ENCODE measurements at places on chromosomes 11 and 22. TPM values are rescaled to one million over a fixed set of nuclear protein-coding genes. Genes with fewer than 3 reads are reported as not detected.
A peak's percentile ranks its signal among the peaks of the same experiment; 100 is the strongest.

JAML gene
- 3.3 TPM for total RNA-seq

GRCh38 chr11:24132471-24132870 lies 364.4 kb upstream of the LUZP2 start:
- H3K27me3 ChIP-seq, result no peaks in the 10 kb centered on the region
- H3K4me1 ChIP-seq, result no peaks in the 10 kb centered on the region
- no peak for DNase-seq
- no peak overlapping the region for H3K4me3 ChIP-seq
- no peak overlapping the region for H3K27ac ChIP-seq

DNA sequence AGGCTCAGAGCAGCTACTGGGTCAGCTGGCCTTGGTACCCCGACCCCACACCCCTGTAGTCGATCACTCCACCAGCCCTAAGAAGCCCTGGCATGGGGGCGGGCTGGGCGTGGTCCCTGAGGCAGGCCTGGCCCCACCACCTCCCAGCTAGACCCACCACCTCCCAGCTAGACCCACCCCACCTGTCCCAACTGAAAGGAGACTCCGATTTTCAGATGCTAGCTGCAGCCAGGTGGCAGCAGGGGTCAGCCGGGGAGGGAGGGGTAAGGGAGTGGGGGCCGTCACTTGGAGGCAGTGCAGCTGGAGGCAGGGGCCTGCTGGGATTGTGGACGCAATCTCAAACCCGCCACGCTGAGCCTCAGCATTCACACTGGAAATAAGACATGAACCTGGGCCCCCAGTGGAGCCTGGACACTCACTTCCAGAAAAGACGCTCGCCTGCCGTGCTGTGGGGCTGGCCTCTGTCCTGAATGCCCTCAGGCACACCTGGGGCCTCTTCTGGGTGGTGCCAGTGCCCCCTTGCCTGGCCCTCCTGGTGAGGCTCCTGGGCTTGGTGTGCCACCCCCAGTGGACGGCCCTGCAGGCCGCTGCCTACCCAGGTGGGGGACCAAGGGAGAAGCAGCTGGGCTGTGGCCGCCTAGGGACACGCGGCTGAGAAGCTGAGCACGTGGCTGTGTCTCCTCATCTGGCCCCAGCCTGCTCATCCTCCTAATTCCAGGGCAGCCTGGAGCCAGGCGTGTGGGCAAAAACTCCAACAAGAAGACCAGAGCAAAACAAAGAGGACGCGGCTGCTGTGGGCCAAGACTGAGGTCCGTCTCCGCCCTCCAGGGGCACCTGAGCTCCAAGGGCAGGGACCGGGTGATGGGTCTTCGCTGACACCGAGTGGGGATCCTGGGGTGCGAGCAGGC lies 26.7 kb downstream of the OSBPL5 start:
- H3K27me3 ChIP-seq, result no peaks in the 10 kb centered on the region
- DNase-seq, result no peak
- H3K4me3 ChIP-seq, result no peak overlapping the region
- H3K36me3 ChIP-seq, result no peaks in the 10 kb centered on the region
- no peaks in the 10 kb centered on the region for H3K4me1 ChIP-seq

- no peaks in the 10 kb centered on the region for H3K36me3 ChIP-seq
- no peak overlapping the region for H3K27ac ChIP-seq
- H3K27me3 ChIP-seq, result no peaks in the 10 kb centered on the region
- H3K4me1 ChIP-seq, result no peaks in the 10 kb centered on the region
- H3K4me3 ChIP-seq, result no peak overlapping the region
These were observed 42.5 kb downstream of the CTSC start for GRCh38 chr11:88295028-88295427.

DNA sequence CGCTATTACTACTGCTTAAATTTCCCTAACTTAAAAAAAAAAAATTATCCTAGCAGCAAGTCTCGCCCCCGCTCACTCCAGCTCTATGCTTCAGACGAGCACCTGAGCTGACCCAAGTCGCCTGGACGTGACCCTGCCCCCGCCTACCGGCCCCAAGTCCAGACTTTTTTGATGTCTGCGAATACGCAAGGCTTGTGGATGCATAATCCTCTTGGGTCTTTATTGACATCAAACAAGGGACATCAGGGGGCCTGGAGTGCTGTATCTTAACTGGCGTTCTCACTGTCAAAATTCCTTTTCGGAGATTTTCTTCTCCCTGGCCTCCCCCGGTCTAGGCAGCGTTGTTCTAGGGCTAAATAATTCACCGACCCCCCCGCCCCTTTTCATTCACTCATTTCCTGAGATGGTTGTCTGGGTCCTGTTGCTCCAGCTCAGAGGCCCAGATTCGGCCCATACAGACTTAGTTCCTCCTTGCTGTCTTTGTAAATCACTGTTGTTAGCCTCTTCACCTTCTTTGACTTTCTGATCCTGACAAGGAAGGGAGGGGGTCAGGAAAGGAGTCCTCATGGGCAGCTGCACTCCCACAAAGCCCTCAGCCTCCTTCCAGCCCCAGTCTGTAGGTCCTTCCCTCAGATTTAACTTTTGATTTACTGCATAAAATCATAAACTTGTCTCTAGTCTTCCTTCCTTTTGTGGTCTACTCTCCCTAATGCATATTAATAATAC lies 601 bp upstream of the LRP4 start:
- H3K27ac ChIP-seq, result no peak overlapping the region
- DNase-seq, result no peak
- peak overlapping the region; percentile 86 for H3K4me3 ChIP-seq
- no peaks in the 10 kb centered on the region for H3K4me1 ChIP-seq

All from colonic mucosa (tissue), 4 donors.